ENCODE measurements at places on chromosomes 13 and 19.

DNA sequence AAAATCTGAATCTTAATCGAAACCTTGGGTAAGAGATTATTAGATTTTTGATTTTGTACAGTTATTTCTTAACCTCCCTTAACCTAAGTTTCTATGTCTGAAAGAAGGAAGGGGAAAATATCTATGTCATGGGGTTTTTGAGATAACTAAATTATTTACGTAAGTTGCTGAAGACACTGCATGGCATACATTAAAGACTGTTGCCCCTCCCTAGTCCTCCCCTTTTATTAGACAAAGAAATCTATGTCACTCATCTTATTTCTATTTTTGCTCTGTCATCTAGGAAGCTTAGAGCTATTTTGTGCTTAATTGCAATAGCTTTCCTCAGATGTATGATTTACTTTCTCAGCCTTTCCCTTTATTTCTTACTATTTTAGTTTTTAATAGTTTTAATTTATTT, 15.0 kb downstream of the COG6 start:
- no peak for DNase-seq

DNA sequence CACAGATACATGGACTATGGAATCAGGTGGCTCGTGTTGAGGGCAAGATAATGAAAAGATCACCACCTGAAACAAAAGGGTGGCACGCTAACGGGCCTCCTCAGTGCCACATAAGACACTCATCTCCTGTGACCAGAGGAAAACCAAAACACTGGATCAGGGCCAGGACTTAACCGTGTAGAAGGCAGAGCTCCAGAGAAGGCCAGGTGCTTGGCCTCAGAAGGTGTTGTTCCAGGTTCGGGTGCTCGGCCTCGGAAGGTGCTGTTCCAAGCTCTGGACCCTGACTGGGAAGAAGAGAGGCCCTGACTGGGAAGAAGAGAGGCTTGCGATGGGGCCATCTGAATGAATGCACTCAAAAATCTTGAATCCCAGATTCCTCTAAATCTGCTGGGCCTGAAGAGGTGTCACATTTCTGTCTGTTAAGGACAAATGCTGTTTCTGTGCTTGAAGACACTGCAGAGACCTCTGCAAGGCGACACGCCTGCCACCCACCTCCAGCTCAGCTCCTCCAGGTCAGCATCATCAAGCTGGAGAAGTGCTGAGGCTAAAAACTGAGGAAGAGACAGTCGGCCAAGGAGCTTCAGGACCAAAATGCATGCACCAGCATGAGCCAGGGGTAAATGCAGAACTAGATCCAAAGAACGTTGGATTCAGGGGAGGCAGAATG, 2.7 kb upstream of the RASA3 start:
- no peak for DNase-seq

DNA sequence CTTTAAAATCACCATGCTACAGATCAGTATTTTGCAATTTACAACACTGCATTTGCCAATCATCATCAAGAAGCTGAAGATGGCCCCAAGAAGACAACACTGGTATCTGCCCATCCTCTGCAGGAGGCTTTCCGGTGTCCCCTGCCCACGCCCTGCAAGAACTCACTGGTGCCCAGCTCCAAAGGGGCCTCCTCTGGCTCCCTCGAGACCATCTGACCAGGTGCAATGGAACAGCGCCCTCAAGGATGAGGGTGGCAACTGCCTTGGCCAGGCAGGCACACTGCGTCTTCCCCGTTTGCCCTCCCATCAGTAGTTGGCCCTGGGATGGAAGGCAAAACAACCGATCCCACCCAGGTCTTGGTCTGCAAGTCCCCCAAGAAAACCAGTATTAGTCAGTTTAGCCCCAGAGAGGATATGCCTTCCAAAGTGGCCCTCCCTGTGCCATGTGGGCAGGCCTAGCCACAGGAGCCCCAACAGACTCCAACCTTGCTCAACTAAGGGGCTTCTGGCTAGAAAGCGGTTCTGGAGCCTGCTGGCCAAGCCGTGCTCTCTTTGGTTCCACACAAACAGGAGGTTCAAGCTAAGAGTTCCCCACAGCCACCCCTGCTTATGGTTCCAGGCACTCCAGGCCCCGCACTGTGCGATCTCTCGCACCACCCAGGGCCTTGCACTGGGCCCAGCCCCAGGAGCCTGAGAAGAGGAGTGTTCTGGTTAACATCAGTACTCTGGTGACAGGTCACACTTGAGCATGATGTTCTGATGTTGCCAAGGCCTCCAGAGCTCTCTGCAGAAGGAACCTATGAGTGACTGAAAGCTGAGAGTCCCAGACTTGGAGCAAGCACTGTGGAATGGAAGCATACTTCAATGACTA, 4.7 kb downstream of the PCID2 start:
- no peak for DNase-seq

GRCh38 chr19:40360708-40361241, 12.3 kb downstream of the PLD3 start:
- DNase-seq: no peak

DNA sequence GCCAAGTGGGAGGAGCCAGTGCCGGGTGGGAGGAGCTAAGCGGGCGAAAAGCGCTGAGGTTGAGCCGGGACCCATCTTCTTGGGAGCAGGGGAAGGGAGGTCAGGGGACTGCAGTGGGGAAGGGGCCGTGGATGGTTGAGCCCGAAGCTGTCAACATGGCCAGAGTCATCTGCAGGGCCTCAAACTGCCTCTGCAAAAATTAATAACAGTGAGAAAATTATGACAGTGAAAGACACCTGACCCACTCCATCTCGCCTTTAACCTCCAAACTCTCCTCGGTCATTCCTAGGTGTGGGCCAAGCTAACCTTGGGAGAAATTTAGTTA, 30.1 kb downstream of the ZNF557 start:
- no peak for DNase-seq

DNA sequence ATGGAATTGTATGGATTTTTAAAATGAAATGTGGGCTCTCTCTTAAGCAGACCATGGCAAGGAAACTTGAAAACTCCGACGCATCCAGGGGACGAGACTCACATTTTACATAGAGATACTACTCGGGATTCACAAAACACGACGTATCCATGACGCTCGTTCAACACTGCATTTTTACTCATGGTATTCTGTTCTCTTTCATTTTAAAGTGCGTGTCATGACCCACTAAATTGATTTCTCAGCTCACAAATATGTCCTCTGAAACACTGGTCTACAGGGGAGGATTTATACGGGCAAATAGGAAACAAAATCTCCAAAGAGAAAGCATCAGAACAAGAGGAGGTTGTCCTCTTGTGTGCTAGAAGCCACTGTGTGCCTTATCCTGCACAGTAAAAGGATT, 523.5 kb downstream of the MYO16 start:
- DNase-seq: no peak

- DNase-seq: no peak
Measured at GRCh38 chr19:55488986-55489710, 912 bp downstream of the SSC5D start.

All from cortex of kidney (tissue), 1 donor.